ENCODE measurements at places on chromosomes 2 and 18.

DNA sequence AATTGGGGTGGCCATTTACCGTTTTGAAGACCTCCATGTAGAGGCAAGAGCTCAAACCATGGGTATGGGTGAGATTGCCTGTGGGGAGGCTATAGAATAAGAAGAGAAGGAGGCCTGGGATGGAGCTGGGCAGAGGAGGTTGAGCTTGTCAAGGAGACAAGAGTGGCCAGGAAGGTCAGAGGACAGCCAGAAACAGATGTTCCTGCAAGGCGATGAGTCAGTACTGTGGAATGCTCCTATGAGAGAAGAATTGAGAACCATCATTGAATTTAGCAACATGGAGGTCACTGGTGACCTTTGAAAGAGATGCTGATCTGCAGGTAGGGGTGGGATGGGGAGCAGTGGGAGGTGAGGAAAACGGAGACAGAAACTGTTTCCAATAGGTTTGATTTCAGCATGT lies 3.5 kb downstream of the ACSL3 start:
- no peak for DNase-seq

DNA sequence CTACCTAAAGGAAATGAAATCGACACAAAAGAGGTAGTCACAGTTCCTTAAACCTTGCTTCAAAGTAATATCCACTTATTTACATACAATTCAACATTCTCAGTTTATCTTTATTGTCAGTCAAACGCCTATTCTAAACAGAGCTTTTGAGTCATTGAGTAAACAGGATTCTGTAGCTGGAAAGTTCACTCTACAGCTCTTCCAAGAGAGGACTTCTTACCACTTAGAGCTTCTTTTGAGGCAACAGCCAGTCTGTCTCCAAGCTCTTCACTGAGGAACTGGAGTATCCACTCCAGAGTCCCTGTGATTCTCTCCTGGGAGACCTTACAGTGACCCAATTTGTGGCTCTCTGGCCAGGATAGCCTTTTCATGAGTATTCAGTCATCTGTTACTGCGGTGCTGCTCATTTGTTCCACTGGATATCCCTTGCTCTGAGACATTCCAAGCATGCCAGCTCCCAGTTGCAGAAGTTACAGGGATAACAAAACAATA lies 210.9 kb upstream of the OSR1 start:
- DNase-seq = no peak

GRCh38 chr2:197700960-197701359 lies 4.2 kb upstream of the MARS2 start:
- peak; percentile 46 for DNase-seq

- DNase-seq = no peak
Observed at GRCh38 chr18:29874519-29875098, 1167.9 kb downstream of the DSC3 start.

- DNase-seq = no peak
Observed at GRCh38 chr2:220422676-220423075, 795.2 kb downstream of the SLC4A3 start.
